ENCODE measurements at places on chromosomes 13 and 19.

GRCh38 chr13:98221234-98221633 lies 44.2 kb upstream of the RNF113B start:
- DNase-seq = no peak

DNA sequence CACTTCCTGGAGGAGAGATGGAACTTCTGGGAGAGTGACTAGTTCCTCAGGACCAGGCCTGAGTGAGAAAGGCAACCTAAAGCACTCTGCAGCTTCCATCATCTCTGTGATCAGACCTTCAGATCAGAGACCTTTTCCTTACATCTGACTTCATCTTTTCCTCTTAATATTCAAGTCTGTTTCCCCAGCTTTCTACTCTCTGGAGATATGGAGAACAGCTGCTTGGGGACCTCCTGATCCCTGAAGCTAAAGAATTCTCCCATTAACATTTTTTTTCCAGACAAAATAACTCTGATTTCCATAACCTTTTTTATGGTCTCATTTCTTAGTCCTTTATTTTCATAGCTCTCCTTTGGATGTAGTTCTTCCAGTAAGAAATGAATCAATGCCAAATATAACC lies 133.4 kb upstream of the FNDC3A start:
- no peak for DNase-seq

DNA sequence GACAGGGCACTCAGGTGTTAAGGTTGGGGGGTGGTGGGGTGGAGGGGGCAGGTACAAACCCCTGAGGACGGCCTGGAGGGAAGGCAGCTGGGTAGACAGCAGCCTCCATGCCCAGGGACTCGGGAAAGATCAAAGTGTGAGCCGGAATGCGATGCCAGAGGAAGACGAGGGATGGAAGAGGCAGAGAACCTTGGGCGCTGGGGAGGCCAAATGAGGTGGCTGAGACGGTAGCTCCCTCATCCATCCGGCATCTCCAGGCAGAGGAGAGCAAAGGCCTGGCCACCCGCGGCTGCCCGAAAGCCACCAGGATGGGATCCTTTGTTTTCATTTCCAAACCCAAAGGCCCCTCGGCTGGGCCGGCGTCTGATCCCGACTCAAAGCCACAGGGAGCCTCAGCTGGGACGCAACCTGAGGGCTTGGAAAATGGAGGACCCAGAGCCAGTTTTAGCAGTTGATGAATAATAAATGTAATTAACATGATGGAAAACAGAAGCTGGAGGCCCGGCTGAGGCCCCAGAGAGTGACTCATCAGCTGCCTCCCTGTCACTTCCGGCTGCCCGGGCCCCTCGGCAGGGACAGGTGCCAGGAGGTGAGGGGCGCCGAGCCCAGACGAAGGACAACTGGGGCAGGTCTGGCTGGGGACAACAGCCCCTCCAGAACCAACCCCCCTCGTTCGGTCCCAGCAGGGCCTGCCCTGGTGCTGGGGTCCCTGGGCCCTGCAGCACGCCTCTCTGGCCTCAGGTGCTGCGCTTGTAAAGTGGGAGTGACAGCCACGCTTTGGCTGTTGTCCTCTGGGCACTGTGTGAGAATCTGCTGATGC lies 61.6 kb downstream of the CEBPG start:
- no peak for DNase-seq

DNA sequence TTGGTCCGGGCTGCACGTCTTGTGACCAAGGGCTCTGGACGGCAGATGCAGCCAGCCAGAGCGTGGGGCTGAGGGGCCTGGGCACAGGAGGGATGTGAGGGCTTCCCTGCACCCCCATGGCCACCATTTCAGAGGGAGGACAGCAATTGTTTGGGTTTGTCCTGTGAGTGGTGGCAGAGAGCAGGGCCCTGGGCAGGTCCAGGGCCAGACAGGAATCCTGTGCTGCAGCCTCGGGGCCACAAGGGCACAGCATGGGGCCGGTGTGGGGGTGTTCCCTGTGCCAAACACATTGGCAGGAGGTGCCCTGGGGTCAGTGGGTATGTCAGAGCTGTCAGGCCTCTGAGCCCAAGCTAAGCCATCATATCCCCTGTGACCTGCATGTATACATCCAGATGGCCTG lies 32.2 kb downstream of the WTIP start:
- DNase-seq = no peak

GRCh38 chr19:16582486-16583261 lies 10.5 kb upstream of the SLC35E1 start:
- no peak for DNase-seq

DNA sequence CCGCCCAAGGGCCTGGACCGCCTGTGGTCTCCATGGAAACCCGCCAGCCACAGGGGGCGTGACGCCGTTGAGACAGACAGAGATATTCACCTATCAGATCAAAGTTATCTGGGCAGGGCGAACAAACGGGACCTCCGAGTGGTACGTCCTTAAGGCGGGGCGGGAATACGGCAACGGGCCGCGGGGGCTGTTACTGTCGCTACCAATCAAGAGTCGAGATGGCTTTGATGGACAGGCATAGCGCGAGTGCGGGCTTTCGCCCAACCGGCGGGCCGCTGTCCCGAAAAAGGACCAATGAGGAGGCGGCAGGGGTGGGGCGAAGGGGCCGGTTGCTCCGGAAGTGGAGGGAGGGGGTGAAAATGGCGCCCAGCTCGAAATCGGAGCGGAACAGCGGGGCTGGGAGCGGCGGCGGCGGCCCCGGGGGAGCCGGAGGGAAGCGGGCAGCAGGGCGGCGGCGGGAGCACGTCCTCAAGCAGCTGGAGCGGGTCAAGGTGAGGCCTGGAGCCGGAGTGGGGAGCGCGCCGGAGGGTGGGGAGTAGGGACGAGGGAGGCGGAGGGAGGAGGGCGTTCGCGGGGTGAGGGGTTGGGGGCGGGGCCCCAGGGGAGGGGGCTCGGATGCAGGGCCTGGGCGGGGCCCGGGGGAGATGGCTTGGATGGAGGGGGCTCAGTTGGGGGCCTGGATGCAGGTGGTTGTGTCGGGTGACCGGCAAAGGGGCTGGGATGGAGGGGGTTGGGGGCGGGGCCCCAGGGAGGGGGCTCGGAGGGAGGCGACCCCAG lies at the start of gene DCAF15:
DCAF15 (plus strand) TSS at position 356 of the 777 bp plus-strand sequence; CDS start at position 360, 4 bp downstream.
- peak; percentile 99 for DNase-seq

DNA sequence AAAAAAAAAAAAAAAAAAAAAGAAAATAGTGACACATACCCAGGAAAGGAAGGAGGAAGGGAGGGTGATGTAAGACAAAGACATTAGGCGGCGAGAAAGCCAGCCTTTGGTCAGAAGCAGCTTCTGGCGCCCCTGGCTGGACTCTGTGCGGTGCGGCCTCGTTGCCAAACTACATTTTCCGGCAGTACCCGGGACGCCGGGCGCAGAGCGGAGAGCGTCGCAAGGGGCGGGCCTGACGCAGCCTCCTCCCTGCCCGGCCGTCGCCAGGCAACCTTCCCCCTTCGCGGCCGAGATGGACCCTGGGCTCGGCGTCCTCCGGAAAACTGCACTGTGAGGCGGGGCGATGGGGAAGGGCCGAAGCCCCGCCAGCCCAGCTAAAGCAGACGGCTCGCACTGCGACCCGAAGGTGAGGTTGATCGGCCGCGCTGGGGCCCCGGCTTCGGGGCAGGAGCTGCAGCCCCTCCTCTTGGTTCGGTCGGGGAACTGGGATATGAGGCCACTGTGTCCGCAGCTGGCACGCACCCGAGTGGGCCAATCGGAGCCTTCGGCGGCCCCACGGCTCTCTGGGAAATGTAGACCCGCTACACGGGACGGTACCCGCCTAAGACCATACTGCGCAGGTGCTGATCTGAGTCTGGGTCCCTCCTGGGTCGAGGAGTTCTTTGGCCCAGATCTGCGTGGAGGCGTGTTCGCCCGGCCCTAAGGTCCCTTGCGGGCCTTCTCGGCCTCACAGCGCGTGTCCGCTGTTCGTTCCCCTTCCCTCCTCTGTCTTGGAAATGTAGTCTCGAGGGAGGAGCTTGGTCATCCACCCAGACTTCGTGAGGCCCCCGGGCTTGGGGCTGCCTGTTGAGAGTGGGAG lies 2.3 kb upstream of the MZF1 start:
- peak; percentile 75 for DNase-seq

DNA sequence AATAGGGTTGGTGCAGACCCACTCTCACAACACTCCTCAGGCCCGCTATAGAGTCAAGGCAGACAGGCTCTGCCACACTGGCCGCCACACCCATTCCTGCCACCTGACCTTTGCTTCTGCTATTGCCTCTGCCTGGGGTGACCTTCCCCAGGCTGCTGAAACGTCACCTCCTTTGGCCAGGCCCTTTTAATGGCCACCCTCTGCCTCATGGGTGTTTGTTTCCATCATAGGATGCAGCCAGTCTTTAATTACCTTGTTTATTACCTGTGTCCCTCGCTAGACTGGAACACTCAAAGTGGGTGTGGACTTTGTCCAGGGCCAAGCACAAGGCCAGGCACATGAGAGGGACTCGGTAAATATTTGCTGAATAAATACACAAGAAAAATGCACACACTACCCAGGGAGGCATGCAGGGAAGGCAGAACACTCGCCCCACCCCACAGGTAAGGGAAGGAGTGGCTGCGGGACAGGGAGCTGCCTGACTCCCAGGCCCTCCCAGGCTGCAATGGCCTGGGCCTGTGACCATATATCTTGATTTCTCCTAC lies 3.2 kb downstream of the LSM4 start:
- no peak for DNase-seq

- DNase-seq = no peak
Observed at GRCh38 chr19:39059302-39059701, 24.9 kb upstream of the ACP7 start.

DNA sequence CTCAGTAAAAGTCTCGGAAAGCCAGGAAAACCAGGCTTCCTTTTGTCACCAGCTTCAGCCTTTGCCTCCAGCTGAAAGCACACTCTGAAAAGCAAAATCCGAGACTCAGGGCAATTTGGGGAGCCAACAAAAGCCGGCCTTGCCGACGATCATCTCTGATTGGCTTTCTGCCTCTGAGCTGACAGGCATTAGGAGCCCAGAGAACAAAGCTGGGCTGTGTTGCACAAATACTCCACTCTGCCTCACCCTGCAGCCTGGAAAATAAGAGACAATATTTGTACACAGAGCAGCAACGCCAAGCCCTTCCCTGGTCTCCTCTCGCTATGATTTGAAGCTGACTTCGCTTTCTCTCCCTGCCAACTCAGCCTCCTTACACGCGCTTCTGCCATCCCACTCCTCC lies 46.9 kb downstream of the CACNA1A start:
- DNase-seq = no peak

GRCh38 chr19:40286971-40287421 lies 1.9 kb upstream of the AKT2 start:
- no peak for DNase-seq

- DNase-seq = no peak
Observed at GRCh38 chr13:114002009-114002544, 28.2 kb upstream of the C13orf46 start.

DNA sequence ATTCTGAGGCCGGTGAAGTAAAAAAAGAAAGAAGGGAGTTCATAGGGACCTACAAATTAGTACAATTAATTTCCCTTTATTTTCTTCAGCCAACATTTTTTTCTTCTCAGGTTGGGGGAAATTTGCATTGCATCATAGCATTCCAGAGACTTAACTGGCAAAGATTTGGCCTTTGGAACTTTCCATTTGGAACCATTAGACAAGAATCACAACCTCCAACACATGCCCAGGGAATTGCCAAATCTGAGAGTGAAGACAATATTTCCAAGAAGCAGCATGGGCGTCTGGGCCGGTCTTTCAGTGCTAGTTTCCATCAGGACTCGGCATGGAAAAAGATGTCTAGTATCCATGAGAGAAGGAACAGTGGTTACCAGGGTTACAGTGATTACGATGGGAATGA lies 6.4 kb upstream of the ERCC5 start:
- no peak for DNase-seq

DNA sequence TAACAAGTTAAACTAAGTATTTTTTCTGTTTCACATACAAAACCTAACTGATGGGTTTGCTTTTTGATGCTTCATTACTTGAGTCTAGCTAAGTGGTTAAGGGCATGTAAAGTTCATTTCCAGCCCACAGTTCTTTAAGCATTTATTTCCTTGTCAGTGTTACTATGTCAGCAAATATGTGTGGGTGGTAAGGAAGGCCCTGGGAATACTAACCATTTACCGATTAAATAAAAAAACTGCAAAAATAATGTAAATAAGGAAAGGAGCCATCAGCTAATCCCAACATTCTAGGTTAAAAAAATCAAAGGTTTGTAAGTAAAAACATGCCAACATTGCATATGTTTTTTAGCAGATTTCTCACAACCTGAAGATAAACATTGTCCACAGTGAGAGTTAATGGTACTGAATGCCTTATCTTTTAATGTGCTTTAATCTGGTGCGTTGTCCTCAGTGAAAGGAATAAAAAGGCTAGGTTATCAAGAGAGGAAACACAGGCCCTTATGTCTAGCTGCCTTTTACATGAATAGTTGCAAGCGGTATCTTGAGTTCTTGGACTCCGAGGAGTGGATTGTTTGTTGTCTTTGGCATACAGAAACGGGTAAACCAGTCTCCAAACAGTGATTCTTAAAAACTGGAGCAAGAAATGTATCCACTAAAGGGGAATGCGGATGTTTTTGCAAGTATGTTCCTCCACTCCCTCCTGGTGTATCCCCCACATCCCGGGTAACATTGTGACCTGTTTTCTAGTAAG lies 949.6 kb upstream of the SLC10A2 start:
- DNase-seq = no peak

GRCh38 chr13:107185889-107186288 lies 618.0 kb upstream of the ARGLU1 start:
- DNase-seq = no peak
